ENCODE measurements at places on chromosomes 16 and 17. TPM values are rescaled to one million over a fixed set of nuclear protein-coding genes. Genes with fewer than 3 reads are reported as not detected.
A peak's percentile ranks its signal among the peaks of the same experiment; 100 is the strongest.

DNA sequence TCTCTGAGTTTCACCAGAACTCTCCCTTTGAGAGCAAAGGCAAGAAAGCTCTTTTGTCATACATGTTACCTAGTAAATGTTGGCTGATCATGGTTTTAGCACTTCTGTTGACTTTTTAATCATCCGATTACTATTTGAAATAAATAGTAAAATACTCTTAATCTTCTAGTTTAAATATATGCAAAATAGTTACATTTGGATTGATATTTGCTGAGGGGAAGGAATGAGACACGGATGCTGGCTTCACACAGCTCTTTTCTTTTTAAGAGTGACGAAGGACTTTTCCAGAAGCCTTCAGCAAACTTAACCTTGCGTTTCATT is 9.4 kb downstream of the NFATC3 start:
- DNase-seq: no peak

DNA sequence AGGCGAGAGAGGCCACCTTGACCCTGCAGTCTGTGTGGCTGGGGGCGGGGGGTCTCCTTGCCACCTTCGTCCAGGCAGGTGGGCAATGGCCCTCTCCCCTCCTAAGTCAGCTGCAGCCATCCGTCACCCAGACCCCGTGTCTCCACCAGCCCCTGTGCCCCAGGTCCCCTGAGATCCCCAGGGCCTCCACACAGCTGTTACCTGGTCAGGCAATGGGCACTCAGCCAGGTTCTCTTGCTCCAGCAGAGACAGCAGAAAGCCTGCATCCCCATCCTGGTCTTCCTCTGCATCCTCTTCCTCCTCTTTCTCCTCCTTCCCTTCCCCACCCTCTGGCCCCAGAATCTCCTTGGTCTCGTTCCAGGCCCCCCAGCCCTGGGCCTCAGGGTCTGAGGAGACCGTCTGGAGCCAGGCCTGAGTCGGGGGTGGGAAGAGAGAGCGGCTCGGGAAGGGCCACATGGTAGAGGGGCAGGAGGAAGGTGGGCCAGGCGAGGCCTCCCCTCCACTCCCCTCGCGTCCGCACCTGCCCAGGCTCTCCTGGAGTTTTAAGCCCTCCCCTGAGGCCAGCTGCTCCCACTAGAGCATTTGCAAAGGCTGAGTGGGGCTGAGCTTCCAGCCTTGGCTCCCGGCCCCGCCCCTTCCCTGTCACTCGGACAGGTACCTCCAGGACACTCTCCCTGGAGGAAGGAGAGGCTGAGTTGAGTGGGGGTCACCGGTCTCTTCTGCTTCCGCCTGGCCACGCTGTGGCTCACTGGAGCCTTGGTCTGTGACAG is at the start of gene PABPN1L:
PABPN1L (minus strand) TSS at position 510 of the 770 bp plus-strand sequence; CDS start at position 456, 54 bp downstream.
- no peak for DNase-seq

DNA sequence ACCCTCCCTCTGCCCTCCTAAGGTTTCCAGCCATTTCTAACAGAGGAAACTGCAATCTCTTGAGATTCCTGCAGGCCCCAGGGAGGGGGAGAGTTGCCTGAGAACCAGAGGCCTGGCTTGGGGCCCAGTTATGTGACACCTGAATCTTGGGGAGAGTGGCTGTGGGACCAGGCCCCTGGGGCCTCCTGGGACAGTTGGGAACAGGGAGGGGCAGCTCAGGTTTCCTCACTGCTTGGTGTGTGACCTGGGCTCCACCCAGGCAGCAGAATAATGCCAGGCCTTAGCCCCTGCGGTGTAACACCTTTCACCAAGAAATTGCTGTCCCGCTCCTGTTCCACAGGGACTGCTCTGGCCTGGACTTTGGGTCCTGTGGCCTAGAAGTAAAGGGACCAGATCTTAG is 44.3 kb upstream of the CRHR1 start:
- no peak for DNase-seq

DNA sequence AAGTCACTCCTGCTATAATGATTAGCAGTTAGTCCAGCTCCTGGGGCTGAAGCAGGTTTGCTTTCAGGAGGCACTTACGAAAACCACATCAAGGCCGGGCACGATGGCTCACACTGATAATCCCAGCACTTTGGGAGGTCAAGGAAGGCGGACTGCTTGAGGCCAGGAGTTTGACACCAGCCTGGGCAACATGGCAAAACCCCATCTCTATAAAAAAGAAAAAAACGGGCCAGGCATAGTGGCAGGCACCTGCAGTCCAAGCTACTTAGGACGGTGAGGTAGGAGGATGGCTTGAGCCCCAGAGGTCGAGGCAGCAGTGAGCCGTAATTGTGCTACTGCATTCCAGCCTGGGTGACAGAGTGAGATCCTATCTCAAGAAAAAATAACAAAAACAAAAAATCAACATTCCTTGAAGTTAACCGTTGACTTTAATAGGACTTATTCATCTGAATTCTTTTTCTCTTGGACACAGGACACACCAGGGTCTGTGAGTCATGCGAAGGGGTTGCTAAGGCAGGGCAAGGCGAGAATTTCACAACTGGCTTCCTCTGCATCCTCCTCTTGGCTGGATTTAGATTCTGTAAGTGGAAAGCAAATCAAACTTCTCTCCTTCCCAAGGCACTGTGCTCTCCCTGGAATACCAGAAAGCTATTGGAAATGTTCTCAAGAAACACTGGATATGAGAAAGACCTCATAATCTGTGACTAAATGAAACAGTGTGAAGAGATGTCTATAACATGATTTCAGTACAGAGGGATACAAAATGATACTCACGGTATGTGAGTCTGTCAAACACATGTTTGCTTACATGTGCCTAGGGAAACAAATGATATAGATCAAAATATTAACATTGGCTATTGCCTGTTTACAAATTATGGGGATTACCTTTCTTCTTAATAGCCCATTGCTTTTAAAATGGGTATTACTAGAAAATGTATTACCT is 99.5 kb downstream of the SYCE1L start:
- peak; percentile 95 for DNase-seq

DNA sequence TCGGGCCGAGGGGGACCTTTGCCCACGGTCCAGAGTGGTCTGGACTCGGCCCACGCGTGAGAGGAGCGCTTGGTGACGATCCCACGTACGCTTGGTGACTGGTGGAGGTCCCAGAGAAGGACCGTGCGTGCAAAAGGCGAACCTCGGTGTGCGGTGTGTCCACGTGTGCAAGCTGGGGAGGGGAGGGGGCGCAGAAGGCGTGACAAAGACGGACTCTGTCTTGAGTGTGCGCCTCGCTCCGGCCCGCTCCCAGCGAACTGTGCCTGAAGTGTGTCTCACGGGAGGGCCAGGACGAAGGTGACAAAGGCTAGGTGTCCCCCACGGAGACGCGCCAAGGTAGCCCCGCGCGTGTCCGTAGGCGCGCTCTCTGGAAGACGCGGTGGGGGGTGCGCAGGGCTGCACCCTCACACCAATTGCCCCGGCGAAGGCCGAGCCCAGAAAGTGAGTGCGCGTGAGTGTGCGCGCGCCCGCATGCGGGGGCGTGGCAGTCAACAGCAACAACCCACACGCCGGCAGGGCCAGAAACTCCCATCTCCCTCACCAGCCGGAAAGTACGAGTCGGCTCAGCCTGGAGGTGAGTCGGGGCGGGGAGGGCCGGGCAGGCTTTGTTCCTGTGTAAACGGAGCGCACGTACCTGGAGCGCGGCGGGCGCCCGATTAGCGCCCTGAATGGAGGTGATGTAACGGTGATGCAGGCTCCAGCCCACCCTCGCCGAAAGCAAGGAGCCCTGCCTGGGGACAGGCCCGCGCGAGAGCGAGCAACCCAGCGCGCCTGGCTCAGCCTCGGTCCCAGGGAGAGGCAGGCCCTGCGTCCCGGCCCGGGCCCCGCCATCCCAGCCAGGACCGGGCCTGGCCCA is at the start of gene GPRC5C:
GPRC5C (plus strand) TSS at position 521 of the 856 bp plus-strand sequence. CDS start 7,689 bp downstream, outside the sequence.
- DNase-seq: no peak

GRCh38 chr17:65678546-65678945 is 117.1 kb upstream of the AXIN2 start:
- DNase-seq: no peak

- DNase-seq: no peak
Measured at GRCh38 chr16:31006086-31006385, 4.4 kb downstream of the STX1B start.

GRCh38 chr16:77410449-77410848 is 24.4 kb downstream of the ADAMTS18 start:
- DNase-seq: no peak

GRCh38 chr16:58127033-58127556 is 2.1 kb downstream of the CFAP20 start:
- peak; percentile 90 for DNase-seq

- no peak for DNase-seq
Measured at GRCh38 chr16:57348327-57348726, 10.3 kb upstream of the CCL22 start.

GRCh38 chr16:57809276-57810196 is 7.2 kb upstream of the KIFC3 start:
- DNase-seq: no peak

DNA sequence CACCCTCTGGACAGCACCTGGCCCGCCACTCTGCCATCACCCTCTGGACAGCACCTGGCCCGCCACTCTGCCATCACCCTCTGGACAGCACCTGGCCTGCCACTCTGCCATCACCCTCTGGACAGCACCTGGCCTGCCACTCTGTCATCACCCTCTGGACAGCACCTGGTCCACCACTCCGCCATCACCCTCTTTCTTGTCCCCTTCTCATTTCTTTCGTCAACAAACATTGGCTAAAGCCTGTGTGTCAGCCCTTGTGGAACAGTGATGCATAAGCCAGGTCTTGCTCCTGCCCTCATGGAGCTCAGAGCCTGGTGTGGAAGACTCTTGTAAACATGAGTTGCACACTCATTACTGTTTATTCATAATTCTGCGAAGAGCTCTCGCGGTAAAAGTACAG is 31.2 kb downstream of the CDK5R1 start:
- no peak for DNase-seq

GRCh38 chr17:30921544-30922196 is at the start of gene ADAP2:
Gene ADAP2 (plus strand): TSS chr17:30921945. CDS start chr17:30922015, 70 bp downstream.
- peak; percentile 26 for DNase-seq

DNA sequence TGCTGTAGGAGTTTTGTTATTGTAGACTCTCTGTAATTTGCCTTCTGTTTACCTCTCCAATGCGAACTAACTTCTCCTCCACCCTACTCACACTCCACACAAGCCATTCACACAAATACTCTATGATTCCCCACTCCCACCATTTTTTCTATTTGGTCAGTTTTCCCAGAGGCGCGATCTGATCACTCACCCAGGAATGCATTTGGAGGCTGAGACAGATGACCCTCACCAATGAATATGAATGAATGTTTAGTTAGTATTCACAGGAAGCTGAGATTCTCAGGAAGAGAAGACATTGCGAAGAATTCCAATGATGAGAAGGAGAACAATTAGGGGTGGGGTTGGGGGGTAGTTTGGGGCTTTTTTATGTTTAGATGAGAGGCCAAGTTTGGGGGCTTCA is 10.5 kb upstream of the ANKFN1 start:
- no peak for DNase-seq

DNA sequence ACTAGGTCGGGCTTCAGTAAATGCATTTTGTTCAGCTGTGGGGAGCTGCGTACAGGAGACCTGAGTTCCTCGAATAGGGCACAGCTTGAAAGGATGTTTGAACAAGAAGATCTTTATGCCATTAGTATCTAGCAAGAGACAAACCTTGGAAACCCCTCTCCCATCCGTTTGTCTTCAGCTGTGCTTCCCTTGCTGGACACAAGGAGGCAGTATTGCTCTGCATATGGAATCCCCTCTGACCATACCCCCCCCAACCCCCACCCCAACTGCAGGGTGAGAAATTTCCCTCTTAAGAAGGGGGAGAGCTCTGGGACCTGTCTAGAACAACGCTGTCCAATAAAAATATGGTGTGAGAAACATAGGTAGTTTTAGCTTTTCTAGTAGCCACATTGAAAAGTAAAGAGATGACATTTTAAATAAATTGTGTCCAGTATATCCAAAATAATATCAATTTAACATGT is 1.6 kb downstream of the MRM1 start:
- peak; percentile 53 for DNase-seq

- no peak for DNase-seq
Measured at GRCh38 chr16:83958137-83958845, 5.3 kb downstream of the OSGIN1 start.

The SLC4A1 gene
- not detected for total RNA-seq

The TNFRSF13B gene
- total RNA-seq: not detected

The SP6 gene
- 2.3 TPM for total RNA-seq

The CUEDC1 gene
- total RNA-seq: 3.9 TPM

The CLEC3A gene
- total RNA-seq: not detected

The ZNF597 gene
- total RNA-seq: 1.5 TPM

The MYH3 gene
- total RNA-seq: under 0.01 TPM

The PLA2G10 gene
- not detected for total RNA-seq

The KRTAP4-3 gene
- total RNA-seq: not detected

The FOXL1 gene
- 0.89 TPM for total RNA-seq

The GP1BA gene
- total RNA-seq: not detected

The MYL4 gene
- total RNA-seq: 0.76 TPM

The STH gene
- total RNA-seq: not detected
